ENCODE measurements at places on chromosomes 6 and 20.

DNA sequence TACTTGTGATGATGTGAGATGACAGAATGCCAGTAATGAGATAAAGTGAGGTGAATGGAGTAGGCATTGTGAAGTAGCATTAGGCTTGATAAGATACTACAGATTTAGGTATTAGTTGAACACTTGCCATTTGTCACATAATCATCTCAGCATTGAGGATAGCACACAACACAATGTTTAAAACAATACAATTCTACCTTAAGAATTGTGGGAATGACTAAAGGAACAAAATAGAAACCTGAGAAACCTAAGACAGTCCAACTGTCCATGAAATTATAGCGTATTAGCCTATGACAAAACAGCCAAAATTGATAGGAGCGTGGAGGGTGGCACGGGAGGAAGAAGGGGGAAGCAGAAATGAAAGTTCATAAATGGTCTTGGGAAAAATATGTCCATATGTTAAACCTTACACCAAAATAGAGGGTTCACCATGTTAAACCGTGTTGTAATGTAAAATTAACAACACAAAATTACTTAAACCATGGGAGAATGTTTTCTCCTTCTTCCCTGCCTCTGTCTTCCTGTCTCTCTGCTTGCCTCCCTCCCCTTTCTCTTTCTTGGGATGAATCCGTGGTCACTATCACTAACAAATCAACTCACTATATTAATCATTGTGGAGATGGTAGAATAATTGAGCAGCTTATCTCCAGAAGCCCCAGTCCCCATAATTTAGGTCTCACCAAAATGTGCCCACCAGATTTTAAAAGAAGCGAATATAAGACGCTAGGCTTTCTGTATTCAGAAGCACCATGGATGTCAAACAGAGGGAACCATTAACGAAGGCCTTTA is 33.0 kb upstream of the HFE start:
- no peak for DNase-seq

DNA sequence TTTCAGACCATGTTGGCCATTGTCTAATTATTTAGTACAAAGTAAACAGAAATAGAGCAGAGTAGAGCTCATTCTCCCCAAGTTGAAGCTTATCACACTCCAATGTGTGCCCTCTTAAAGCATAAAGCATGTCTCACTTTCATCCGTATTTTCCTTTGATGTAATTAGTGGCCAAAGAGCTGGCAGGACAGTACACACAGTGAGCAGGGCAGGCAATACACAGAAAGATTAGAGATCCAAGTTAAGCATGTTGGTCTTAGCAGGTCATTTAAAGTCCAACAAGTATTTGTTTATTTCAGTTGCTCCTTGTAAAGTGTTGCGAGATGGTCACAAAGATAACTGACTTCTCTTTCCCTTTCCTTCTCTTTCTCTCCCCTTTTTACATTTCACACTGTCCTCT is 47.2 kb downstream of the RFX6 start:
- DNase-seq, result no peak

DNA sequence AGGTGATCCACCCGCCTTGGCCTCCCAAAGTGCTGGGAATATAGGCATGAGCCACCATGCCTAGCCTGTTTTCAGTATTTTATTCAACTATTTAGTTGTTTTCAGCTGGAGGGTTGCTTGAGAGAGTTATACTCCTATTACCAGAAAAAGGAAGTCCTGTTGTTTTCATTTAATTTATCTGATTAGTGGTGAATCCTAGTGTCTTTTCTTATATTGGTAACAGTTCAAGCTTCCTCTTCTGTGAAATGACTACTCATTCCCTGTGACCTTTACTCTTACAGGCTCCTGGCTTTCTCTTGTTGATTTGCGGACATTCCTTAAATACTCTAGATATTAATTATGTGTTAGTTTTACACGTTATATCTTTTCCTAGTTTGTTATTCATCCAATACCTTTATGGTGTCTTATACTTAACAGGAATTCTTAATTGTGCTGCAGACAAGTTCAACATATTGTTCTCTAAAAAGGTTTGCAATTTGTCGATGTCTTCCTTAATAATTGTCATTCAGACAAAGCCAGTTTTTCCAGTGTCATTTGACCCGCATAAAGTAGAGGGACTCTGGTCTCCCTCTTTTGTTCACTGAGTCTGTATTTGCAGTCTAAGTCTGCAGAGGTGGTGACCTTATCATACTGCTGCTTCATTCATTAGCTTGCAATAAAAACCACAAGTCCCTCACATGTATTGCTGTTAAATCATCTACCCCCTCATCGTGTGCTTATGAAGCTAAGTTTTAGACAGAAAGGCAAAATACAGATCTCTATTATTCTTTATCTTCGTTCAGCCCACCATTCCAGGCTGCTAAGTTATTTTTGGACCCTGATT is 51.4 kb downstream of the ZBTB9 start:
- DNase-seq, result no peak

- peak; percentile 43 for DNase-seq
Observed at GRCh38 chr20:49712996-49713752, 504 bp downstream of the B4GALT5 start.

DNA sequence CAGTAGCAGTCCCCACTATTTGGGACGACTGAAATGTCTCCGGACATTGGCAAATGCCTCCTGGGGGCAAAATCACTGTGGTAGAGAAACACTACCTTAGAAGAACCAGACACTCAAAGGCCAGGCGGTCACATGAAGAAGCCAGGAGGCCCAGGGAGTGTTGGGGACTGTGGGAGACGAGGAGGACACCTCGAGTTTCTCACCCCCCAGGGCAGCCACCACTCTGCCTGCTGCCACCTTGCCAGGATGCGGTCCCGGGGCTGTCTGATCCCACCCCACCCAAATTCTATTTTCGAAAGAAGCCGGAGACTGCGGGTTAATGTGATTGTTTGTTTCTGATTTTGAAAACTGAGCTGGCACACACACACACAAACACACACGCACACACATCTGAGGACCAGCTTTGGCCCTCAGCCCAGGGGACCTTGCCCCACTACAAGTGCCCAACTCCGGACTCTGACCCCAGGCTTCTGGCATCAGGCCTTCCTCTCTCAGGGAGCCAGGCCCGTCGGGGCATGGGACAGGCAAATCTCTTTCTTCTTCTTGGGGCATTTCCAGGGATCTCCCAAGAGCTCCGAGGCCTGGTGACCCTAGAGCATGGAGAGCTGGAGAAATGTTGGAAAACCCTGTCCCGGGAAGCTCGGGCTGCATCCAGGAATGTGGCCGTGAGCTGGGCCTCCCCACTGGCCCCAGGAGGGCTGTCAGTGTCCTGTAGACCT is 187.5 kb upstream of the PMEPA1 start:
- no peak for DNase-seq

Data from stimulated activated CD4-positive, alpha-beta T cell treated with anti-CD3 and anti-CD28 coated beads, Interleukin-2, amount 100 ng/mL, for 24 hours (primary cell).